ENCODE measurements at places on chromosomes 16 and 17.

DNA sequence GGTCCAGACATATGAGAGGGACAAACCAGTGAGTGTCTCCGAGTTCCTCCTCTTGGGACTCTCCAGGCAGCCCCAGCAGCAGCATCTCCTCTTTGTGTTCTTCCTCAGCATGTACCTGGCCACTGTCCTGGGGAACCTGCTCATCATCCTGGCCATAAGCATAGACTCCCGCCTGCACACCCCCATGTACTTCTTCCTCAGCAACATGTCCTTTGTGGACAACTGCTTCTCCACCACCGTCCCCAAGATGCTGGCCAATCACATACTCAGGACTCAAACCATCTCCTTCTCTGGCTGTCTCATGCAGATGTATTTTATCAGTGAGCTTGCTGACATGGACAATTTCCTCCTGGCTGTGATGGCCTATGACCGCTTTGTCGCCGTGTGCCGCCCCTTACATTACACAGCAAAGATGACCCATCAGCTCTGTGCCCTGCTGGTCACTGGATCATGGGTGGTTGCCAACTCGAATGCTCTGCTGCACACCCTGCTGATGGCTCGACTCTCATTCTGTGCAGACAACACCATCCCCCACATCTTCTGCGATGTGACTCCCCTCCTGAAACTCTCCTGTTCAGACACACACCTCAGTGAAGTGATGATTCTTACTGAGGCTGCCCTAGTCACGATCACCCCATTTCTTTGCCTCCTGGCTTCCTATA lies 19.2 kb downstream of the ZNF200 start:
- DNase-seq = no peak

GRCh38 chr17:39662551-39663339 lies 2.4 kb upstream of the TCAP start:
- no peak for DNase-seq

DNA sequence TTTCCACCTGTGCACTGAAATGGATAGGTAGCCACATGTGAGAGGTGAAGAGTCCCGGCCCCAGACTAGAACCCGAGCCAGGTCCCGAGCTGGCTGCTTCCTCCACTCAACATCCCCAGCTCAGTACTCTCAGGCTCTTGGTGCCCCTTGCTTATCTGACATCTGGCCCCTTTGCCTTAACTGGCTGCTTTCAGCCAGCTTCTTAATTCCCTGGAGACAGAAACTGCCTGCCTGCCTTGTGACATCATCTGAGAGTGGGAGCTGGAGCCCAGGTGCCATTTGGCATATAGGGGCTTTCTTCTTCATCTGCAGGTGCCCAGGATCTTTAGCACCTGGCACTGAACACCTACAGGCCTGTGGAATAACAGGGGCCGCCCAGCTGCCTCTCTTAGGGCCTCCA lies 8.9 kb downstream of the CHAD start:
- no peak for DNase-seq

GRCh38 chr17:16461606-16461866 lies 30.5 kb downstream of the LRRC75A start:
- DNase-seq = no peak

DNA sequence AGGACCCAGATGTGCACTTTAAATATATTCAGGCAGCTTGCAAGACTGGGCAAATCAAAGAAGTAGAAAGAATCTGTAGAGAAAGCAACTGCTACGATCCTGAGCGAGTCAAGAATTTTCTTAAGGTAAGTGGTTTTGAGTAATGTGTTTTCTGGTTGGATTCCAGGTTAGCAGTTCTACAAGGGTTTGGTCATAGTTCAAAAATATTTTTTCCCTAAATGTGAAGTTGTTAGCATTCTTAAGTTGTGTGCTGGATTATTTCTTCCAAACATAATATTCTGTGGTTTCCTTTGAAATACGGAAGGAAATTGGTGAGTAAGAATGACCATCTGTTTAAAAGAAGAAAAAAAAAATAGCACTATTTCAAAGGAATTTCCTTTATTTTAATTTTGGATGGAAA lies 38.4 kb downstream of the PTRH2 start:
- DNase-seq = no peak

- DNase-seq = no peak
These were observed 17.9 kb downstream of the ARL2BP start for GRCh38 chr16:57262841-57263540.

DNA sequence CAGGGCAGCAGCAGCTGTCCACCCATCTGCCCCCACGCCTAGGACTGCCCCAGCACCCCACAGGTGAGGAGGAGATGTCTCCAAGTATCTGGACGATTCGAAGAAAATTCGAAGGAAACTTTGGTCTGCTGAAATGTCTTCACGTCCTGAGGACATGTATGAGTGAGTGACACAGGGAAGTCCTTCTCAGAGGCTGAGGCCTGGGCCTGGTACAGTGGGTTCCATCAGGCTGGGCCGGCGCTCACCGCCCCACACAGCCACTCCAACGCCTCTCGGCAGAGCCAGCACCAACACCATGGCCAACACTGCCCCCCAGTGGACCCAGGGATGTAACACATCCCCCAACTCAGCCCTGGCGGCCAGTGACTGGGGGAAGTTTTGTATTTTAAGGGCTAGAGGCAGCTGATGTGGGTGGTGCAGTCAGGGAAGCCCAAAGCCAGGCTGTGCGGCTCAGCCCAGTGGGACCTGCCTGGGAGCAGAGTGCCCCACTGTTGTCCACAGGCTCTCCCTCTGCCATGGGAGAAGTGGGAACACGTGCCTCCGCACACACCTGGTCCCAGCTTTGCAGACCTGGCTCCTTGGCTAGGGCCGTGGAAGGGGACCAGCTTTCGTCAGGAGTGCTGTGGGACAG lies 55.8 kb upstream of the FASN start:
- DNase-seq = peak; percentile 71

GRCh38 chr16:72908362-72909167 lies 139.4 kb downstream of the ZFHX3 start:
- no peak for DNase-seq

DNA sequence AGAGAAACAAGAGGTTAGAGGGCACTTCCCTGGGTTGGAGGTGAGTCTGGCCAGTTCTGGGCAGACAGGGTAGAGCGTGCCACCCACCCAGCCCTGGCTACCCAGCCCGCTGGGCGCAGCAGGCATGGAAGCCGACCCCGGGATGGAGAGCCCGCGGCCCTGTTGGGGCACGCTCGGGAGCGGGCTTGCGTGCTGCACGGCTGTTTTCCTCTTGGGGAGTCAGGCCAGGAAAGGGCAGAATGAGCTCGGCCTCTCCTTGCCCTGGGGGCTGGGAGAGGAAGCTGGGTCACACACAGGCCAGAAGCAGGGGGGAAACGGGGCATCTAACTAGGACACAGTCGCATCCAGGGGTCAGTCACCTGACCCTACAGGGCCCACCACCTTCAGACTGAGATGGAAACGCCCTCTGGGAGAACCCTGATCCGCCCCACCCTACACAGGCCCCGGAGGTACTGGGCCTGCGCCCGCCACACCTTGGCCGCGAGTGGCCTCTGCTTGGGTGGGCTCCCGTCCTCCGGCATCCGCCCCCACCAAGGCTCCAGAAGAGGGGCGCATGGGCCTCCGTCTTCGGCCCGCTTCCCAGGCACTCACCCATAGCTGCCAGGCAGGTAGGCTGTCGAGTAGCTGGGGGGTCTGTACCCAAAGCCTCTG lies 1.2 kb downstream of the SOX15 start:
- DNase-seq = no peak

- DNase-seq = no peak
These were observed 231.1 kb upstream of the TBX2 start for GRCh38 chr17:61168506-61168905.

DNA sequence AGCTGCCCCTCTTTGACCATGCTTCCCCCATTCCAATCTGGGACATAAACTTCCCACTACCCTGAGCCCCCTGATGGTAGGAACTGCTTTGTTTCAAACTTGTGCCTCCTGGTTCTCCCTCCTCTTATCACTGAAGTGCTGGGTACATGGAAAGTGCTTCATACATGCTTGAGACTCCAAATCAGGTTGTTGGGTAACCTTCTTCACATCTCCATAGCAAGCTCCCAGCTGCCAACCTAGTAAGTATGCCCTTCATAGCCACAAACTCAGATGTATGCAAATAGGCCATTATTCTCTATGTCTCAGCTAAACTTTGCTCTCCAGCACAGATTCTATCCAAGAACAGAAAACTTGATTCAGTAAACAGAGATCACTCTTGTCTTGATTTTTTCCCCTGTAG lies 310.6 kb upstream of the IRX3 start:
- no peak for DNase-seq

- DNase-seq = no peak
These were observed 16.5 kb downstream of the SPPL2C start for GRCh38 chr17:45861165-45861564.

DNA sequence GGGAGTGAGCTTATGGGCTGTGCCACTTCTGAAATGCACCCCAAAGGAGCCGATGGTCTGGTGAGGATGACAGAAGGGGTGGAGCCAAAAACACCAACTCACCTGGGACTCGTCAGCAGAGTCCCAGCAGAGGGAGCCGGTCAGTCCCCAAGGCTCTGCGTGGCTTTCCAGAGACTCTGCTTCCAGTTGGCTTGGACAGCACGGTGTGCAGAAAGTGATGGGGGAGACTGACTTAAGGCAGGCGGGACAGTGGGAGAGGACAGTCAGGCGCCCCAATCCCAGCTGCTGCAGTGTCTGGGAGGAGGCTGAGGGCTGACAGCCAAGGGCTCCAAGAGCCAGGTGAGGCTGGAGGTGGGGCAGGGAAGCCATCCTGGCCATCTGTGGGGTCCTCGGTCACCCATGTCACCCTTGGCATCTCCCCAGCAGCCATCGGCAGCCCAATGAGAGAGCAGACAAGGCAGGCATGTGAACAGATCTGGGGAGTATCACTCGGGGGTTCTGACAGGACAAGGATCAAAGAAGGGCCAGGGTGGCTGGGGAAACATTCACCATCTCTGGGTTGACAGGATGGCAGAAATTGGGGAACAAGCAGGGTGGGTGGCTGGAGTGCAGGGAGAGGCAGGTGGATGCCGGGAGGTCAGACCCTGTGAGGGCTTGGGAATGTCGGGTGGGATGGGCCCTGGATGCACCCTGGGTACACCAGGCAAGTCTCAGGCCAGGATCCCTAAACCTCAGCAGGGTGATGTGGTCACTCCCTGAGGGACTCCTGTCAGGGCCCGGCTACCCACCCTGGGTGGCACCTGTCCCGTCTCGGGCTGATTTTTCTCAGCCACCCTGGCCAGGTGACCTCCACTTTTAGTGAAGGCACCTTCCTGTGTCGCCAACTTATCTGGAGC lies 8.9 kb upstream of the KRTAP17-1 start:
- no peak for DNase-seq

DNA sequence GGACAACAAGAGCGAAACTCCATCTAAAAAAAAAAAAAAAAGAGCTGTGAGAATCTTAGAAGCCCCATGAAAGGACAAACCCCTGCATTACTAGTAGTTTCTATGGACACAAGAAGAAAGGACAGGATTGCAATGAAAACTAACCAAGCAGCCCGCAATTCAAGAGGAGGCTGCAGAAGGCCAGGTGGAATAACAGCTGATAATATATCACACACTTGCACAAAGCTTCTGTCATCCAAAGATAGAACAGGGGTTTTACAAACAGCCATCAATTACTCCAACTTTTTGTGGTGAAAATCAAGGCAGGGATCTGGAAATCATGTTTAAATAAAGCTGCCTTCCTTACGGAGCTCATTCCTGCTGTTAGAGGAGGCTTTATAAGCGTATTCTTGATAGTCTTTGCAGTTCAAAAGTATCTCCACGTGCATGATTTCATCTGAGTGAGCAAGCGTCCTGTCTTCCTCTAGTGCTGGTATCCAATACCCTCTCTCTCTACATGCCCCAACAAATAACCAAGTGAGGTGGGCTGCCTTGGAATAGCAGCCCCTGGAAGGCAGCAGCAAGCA lies 23.1 kb upstream of the TMEM94 start:
- DNase-seq = no peak

- DNase-seq = no peak
These were observed 31.0 kb downstream of the SCNN1B start for GRCh38 chr16:23333034-23333579.

GRCh38 chr17:151004-151403 lies 13.6 kb downstream of the SCGB1C2 start:
- DNase-seq = no peak

All from activated CD4-positive, CD25-positive, alpha-beta regulatory T cell (primary cell).